Left ventricle myocardium inferior (tissue), 1 donor: ENCODE measurements at places on chromosomes 4 and X. TPM values are rescaled to one million over a fixed set of nuclear protein-coding genes. Genes with fewer than 3 reads are reported as not detected.

EXOC1L gene
- total RNA-seq, result not detected

PPP2R3B gene
- total RNA-seq, result 170 TPM

DNA sequence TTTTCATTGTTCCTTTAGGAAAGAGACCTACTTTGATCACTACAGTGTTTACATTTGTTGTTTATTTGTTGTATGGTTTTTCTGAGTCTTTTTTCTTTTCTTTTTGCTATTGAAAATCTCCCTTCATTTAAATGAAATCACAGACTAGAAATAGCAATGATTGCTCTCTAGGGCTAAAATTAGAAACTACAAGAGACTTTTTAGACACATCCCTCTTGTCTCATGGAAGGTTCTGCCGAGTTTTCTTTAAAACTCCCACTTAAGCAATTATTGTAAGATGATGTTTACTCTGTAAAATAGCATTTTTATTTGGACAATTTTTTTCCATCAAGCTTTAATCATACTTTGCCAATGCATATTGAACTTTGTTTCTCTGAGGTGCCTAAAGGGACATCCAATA is 136.6 kb downstream of the PALLD start:
- DNase-seq, result no peak

DNA sequence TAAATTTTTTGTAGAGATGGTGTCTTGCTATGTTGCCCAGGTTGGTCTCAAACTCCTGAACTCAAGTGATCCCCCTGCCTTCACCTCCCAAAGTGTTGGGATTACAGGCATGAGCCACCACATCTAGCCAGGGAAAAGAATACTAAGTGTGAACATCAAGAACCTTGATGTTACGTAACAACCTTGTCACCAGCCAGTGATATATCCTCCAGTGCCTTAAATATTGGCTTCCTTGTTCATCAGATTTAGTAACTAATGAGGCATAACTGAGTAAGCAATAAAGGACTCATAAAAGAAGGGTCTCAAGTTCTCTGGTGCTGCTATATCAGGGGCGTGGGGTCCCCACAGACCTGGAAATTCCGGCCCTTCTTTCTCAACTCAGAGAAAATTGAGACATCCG is 60.5 kb upstream of the ENPEP start:
- no peak for DNase-seq

DNA sequence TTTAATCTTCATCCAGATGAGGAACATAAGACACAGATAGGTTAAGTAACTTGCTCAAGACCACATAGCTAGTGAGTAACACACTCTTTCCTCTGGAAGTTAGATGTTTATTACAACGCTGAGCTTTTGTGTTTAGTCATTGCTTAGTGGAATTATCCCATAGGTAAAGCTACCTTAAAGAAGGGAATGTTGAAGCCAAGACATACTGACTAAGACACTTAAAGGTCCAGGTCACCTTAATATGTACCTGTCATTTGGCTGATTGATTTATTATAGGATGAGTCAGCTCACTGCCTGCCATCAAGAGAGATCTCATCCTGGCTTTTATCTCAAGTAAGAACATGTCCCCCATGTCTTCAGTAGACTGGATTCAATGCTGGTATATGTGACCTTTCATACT is 53.4 kb downstream of the KDR start:
- no peak for DNase-seq

- DNase-seq, result no peak
These were observed 26.7 kb downstream of the CTBP1 start for GRCh38 chr4:1222036-1222789.

DNA sequence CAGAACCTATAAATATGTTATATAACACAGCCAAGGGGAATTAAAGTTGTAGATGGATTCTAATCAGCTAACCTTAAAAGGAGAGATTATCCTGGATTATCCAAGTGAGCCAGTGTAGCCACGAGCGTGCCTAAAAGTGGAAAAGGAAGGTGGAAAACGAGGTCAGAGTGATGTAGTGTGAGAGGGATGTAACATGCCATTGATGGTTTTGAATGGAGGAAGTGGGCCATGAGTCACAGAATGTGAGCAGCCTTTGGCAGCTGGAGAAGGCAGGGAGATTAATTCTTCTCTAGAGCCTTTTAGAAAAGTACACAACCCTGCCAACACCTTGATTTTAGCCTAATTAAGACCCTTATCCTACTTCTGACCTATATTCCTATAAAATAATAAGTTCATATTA is 149.1 kb downstream of the SLC39A8 start:
- no peak for DNase-seq

GRCh38 chrX:53088136-53088974 is 5.6 kb upstream of the KANTR start:
- peak; percentile 79 for DNase-seq

DNA sequence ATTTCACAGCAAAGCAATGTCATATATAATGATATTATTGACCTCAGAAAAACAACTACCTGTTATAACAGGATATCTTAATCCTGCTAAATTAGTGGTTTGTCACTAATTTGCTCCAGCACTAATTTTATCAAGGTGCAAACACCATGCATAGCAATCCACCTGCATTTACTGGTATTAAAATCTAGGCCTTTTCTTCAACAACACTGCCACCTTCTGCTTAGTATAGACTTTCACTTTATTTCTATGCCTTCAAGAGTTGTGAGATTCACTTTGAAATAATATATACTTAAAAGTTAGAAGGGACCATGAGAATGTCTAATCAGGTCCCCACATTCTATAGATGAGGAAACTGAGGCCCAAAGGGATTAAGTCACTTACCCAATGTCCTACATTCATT is 82.1 kb upstream of the IQCM start:
- no peak for DNase-seq
